ENCODE measurements at places on chromosomes 7 and 10. TPM values are rescaled to one million over a fixed set of nuclear protein-coding genes. Genes with fewer than 3 reads are reported as not detected.

Gene VPS26A
- 38.9 TPM for total RNA-seq

DNA sequence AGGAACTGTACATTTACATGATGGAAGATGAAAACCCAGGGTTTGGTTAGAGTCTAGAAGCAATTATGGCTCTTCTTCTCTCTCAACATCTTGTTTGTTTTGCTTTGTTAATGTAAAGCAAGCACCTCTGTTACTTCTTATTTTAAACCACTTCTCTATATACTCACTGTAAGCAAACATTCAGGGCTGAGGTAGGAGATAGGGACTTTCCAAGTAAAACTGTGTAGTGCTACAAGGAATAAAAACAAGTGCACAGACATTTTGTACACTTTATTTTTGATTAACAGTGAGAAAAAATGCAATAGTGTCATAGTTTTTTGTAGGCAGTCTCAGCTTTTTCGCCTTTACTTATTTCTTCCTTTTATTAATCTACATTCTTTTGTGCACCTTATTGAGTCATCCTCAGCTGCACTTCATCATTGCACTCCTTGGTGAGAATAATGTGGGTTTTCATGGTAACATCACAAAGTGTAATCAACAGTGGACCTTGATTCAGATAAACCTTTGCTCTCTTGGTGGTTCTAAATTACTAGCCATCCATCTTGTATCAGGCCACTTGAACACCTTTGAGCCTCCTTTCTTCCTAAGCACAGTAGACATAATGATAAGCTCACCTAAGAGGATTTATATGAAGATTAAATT lies 52.9 kb downstream of the ELMO1 start:
- no peak for DNase-seq

Gene BAZ1B
- total RNA-seq: 64.3 TPM

Gene SYT15B
- not detected for total RNA-seq

GRCh38 chr7:54252256-54253035 lies 289.7 kb upstream of the VSTM2A start:
- DNase-seq: peak; percentile 8

- DNase-seq: no peak
These were observed 430.4 kb downstream of the GRID1 start for GRCh38 chr10:85936161-85936560.

DNA sequence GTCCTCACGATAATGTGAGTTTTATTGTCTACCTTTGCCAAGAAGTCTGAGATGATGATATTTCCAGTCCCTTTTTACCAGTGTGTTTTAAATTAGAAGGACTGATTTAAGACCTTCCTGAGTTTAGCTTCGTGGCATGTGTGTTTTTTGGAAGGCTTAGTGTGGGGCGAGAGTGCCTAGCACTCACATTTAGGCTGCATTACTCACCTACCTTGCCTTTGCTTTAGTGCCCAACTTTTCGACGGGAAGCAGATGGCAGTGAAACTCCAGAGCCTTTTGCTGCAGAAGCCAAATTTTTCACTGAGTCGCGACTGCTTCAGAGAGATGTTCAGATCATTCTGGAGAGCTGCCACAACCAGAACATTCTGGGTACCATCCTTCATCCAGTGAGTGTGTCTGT lies 50.9 kb downstream of the SND1 start:
- no peak for DNase-seq

DNA sequence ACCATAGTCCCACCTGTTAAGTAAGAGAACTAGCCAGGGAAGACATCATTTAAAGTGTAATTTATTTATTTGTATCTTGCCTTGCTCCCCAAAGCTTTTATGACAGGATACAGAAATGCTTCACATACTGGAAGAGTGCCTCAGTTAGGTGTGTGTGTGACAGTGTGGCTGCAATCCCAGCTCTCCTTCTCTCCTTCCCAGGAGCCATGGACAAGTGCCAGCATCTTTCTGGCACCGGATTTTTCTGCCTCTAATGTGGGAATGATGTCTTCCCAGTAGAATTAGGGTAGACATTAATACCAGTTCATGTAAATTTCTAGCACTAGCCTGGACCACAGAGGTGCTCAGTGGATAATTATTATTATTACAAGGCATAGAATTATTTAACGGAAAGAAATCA lies 30.3 kb upstream of the ATXN7L1 start:
- DNase-seq: no peak

- no peak for DNase-seq
These were observed 112.7 kb upstream of the AMPH start for GRCh38 chr7:38743899-38744298.

Gene TMEM139
- total RNA-seq: not detected

DNA sequence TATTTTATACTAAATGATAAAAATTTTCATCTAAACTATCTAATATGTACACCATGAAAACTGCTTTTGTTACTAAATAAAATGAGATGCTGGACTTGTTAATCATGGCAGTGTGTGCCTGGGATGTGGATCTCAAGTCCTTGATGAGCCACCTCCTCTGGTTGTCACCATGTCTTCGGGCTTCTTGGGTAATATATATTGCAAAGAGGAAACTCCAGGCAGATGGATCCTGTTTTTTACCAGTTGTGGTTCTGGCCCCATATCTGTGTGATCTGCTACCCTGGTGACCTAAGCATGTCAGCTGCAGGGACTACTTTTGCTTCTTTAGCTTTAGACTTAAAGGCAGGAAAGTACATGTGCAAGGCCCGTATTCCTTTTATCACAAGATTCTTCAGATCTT lies 46.2 kb downstream of the TMEM60 start:
- DNase-seq: peak; percentile 44
